ENCODE measurements at places on chromosomes 3 and 15. TPM values are rescaled to one million over a fixed set of nuclear protein-coding genes. Genes with fewer than 3 reads are reported as not detected.
A peak's percentile ranks its signal among the peaks of the same experiment; 100 is the strongest.

The IREB2 gene
- total RNA-seq, result 26.0 TPM

The GPR149 gene
- total RNA-seq, result not detected

The GNAT1 gene
- not detected for total RNA-seq

The CACNA1D gene
- total RNA-seq, result not detected

The IQCF5 gene
- not detected for total RNA-seq

The NEK10 gene
- total RNA-seq, result 2.0 TPM

The CHST14 gene
- total RNA-seq, result 11.7 TPM

The QTRT2 gene
- total RNA-seq, result 33.2 TPM

GRCh38 chr3:25474052-25474451, 46.0 kb downstream of the RARB start:
- no peak for DNase-seq

DNA sequence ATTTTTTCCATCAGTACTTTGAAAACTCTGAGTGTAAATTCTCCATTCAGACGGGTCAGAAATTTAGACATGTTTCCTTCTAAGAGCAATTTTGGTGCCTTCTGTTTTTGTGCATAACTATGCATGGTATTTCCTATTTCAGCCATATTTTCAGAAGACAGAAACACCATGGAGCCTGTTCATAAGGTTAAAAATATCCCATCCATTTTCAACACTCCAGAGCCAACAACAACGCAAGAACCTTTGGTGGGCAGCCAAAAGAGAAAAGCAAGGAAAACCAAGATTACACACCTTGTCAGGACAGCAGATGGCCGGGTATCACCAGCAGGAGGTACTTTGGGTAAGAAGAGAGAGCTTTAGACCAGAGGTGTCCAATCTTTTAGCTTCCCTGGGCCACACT, 275.6 kb downstream of the BBX start:
- peak; percentile 47 for DNase-seq

- DNase-seq, result no peak
Measured at GRCh38 chr15:60044636-60045270, 40.6 kb downstream of the FOXB1 start.

- DNase-seq, result peak; percentile 83
Measured at GRCh38 chr15:71440489-71441110, 325.3 kb downstream of the THSD4 start.

DNA sequence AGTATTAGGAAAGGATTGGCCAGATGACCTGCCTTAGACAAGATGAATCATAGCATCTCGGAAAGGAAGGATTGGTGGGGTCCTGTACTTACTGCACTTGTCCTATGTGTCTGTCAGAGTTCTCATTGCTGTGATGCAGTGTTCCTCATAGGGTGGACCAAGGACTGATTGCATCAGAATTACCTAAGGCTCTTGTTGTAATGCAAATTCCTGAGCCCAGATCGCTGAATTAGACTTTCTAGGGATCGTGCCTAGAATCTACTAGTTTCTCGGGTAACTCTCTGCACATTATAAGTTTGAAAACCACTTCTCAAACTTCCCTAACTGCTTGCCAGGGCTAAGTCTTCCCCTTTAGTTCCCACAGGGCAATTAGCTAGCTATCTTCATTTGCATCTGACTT, 74.9 kb upstream of the SKOR1 start:
- no peak for DNase-seq

GRCh38 chr3:155149494-155149893, 69.4 kb downstream of the MME start:
- no peak for DNase-seq

DNA sequence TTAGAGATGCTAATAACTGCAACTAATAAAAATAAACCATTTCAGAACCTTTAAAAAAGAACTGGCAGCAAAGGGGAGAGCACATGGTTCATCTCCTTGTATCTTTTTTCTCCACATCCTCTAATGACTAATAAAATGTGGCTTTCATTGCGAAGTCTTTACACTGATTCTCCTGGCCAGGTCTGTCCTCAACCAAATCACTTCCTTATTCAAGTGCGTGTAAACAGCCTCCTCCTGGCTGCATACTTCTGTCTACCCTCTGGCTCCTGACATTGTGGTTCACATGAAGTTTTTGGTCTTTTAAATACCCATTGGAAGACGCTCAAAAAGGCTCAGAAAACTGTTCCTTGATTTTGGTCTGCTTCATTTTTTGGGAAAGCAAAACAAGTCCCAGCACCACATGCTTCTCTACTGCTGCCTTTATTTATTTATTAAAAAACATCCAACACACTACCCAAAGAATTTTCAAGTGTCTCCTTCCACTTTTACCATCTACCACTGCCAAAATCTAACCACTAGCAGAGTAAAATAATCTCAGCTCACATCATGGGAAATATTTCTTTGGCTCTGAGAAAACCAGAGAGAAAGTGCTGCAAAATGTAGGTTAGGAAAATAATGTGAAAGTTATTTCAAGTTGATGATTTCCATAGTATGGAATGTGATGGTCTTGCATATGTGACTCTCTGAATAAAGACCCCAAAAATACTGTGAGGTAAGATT, 85.1 kb downstream of the EFL1 start:
- no peak for DNase-seq

- DNase-seq, result peak; percentile 16
Measured at GRCh38 chr15:39472621-39473297, 108.1 kb upstream of the THBS1 start.

GRCh38 chr3:45646051-45646585, 43.1 kb upstream of the SACM1L start:
- no peak for DNase-seq

Measured in dermis blood vessel endothelial cell (primary cell).